ENCODE measurements at places on chromosomes 2 and 18.

DNA sequence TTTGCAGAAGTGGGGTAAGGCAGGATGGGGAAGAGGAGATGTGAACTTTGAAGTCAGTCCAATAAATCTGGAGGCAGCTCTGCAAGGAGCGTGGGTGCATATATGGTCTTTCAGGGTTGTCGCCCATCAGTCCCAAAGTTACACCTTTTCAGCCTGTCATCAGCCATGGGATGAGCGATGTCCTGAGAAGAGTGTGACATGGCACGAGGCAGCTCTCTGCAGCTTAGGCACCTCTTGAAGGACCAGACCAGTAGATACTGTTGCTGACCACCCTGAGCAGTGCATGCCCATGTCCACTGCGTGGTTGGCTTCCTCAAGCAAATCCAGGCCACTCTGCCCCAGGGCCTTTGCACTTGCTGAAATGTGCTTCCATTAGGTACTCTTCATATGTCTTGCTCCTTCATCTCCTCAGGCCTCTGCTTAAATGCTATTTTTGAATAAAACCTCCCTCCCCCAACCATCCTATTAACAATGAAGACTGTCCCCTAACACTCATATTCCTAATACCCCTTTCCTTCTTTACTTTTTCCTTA, 171.7 kb downstream of the ACTR3 start:
- DNase-seq = no peak

DNA sequence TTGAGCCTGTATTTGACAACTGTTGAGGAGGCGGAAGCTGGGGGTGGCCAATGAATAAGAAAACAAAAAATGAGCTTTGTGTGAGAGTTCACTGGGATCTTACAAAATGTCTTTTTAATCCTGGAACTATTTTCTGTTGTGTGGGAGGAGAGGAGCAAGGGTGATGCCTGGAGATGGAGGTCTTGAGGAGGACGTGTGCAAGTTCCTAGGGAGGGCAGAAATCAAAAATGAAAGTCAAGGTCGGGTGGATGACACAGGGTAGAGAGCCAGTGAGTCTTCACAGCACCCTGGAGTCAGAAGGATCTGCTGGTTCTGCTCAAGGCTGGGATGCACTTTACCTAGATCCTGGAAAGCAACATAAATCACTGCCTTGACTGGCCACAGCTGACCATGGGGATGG, 180.3 kb upstream of the PKDCC start:
- no peak for DNase-seq

- no peak for DNase-seq
Observed at GRCh38 chr2:2824588-2824987, 493.5 kb upstream of the MYT1L start.

GRCh38 chr2:207149249-207150213, 16.2 kb downstream of the KLF7 start:
- no peak for DNase-seq

- DNase-seq = no peak
Observed at GRCh38 chr2:72138921-72139381, 8.7 kb downstream of the CYP26B1 start.

DNA sequence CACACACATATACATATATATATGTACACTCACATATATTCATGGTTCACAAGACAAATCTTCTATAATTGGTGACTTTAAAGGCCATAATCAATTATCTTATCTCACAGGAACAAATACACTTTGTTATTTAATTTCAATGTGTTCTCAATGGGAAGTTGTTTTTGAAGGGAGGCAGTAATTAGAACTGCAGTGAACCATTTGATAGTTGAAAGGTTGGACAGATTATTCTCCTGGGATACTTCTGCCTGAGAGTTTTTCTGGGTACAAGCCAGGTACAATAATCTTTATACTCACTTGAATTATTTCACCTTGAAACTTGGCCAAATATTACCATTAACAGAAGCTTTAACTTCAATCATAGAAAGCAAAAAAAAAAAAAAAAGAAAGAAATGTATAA, 546.6 kb upstream of the LRRTM4 start:
- DNase-seq = no peak

DNA sequence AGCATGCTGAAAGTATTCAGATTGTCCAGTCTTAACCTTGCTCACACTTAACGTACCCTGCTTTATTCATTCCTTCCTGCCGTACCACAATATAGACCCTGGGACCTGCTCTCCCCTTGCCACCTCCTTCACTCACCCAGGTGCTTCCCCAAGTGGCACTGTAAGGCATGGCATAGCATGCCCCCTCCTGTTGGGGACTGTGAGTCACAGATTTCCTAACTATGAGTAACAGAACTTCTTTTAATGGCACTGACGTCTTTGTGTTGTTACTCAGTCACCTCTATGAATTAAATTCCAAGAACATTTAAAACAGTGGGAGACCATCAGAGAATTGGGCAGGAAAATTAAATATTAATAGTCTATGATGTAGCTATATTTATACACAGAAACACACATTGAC, 117.2 kb downstream of the CTNNA2 start:
- DNase-seq = peak; percentile 54

GRCh38 chr2:68878753-68879152, 7.6 kb upstream of the BMP10 start:
- no peak for DNase-seq

DNA sequence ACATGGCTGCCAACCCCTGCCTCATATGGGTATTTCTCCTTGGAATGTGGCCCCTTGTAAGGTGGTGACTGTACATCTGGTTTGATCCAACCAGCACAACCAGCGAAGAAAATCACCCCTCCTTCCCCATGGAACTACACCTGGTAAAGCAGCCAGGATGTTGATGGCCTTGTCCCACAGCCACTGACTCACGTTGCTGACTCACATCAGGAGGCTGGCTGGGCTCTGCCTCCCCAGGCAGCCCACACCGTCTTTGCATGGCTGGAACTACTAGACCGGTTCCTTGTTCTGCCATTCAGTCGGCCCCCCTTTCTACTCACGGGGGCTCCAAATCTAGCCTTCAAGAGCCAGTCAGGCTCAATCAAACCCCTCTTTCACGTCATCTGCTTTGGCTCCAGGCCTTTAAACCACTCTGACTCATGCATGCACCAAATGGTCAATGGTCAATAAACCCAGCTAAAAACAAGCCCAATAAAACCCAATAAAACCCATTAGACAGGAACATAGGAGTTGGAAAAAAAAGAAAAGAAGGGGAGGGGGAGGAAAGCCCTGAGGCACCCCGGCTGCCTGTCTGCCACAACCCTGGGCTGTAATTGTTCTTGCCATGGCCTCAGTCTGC, 114.8 kb downstream of the PLB1 start:
- DNase-seq = peak; percentile 99

- peak; percentile 65 for DNase-seq
Observed at GRCh38 chr2:180124273-180125139, 117.4 kb upstream of the CWC22 start.

DNA sequence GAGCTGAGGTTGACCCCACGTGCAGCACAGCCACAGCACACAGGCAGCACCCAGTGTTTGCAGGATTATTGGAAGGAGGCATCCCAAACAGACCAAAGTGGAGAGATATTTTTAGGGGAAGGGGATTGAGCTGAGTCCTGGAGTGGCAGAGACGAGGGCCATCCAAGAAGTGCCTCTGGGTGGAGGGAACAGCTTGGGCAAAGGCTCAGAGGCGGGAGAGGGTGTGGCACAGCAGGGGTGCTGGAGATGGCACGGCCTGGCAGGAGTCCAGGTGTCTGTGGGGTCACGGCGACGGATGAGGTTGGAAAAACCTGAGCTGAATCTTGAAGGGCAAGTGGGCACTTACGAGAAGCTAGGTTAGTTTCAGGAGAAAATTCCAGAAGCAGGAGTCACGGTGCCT, 60.6 kb downstream of the INHBB start:
- DNase-seq = no peak

DNA sequence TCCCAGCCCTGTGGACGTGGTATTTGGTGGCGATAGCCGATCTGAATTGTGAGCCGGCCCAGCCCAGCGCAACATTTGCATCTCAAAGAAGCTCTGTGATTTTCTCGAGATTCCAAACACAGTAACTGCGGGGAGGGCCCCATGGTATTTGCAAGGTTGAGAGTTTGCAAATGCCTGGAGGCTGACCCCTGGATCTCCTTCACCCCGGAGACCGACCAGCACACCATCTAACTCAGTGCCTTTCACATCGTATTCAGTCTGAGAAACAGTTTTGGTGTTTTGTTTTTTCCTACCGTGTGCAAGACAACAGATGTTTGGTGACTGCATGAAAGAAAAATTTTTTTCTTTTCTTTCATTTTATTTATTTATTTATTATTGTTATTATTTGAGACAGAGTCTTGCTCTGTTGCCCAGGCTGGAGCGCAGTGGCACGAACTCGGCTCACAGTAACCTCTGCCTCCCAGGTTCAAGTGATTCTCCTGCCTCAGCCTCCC, 40.3 kb downstream of the MYCN start:
- no peak for DNase-seq

DNA sequence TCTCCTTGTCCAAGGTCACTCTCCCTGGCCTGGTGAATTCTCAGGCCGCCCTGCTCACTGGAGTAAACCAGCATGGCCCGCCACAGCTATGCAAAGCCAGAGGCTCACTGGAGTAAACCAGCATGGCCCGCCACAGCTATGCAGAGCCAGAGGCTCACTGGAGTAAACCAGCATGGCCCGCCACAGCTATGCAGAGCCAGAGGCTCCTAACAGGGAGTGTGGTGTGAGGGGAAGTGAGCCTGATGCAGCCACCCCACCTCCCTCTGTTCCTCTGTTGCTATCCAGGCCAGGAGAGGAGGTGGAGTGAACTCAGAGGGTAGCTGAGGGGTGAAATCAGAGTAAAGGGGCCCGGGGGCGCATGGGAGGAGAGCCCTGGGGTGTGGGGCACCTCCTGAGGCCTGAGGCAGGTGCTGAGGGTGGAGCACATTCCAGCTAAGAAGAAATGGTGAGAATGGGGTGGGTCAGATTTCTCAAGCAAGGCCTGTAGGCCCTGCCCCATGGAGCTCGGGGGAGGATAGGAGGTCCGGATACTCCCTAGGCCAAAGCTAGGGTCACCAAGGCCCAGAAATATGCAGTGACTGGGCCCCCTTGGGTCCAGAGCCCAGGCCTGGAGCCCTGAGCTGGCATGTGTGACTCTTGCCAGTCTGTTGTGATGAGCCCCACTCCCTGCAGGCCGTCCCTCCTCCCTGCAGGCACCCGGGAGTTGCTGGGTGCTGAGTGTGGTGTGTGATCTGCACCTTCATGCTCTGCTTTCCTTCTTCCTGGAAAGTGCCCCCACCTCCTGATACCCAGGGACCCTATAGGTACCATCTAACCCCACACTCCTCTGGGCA, 1.5 kb downstream of the ATP6V1B1 start:
- DNase-seq = no peak

DNA sequence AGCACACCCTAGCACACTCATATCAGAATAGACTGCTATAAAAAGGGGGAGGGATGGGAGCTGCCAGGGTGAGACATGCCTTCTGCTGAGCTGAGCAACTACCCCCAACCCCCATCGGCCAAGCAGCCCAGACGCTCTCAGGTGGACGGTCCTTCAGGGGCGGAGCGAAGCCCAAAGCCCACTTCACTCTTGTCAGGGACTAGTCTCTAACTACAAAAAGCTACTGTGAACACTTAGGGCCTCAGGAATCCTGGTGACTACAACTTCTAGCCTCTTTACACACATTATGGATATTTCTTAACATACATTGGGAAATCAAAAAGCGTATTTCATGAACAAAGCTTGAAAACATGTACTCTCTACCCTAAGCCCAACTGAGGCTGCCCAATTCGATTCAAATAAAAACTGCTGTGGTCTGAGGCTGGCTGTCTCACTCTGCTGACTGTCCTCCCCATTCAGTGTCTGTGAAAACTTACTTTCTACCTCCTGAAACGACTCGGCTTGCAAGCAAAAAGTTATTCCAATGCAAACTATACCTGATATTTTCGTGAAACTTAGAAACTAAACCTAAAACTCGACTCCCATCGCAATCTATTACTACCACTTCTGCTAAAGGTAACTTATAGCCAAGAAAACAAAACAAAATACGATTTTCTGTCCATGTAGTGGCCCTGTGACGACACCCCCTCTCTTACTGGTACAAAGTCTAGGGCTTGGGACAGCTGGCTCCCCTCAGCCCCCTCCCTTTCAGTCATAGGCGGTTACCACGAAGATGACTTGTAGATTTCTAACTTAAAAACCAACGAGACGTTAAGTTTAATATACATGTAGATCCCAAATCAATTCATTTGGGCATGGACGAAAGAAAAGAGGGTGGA, 1.2 kb downstream of the SERTAD2 start:
- DNase-seq = peak; percentile 77

DNA sequence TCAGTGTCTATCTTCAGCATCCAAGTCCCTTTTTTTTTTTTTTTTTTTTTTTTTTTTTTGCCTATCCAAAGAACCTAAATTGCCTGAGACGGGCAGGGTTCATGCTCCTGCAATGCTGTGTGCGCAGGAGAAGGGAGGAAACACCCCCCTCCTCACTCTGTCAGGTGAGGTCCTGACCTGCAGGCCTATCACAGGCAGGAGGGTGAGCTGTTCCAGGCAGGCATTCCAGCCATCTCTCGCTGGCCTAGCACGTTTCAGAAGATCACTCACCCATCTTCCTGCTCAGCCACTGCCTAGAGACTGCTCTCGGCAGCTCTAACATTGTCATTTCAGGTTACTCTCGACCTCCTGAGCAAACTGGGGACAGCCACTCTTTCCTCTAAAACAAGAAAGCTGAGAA, 48.4 kb upstream of the LAPTM4A start:
- DNase-seq = no peak

- DNase-seq = no peak
Observed at GRCh38 chr2:179677077-179677688, 184.2 kb downstream of the ZNF385B start.

Measured in HT1080 (cell line).